ENCODE measurements at places on chromosomes 5 and 9.

DNA sequence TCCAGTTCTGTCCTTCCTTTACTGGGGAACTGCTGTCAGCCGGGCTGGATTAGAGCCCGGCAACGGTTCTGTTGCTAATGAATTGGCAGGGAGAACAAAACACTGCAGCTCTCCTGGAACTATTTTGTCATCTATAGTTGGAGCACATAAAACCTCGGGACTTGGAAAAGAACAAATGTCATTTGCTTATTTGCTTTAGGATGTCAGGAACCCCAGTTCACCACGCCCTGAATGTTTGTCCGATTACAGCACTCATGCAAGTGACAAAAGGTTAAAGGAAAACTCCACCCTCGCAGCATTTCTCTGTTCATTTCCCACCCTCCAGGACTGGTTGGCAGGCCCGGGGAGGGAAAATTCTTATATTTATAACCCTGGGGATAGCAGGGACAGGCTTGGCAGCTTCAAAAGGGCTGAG is 66.4 kb upstream of the PLPP1 start:
- peak; percentile 99 for DNase-seq

- no peak for DNase-seq
Observed at GRCh38 chr5:65762234-65762633, 40.2 kb downstream of the NLN start.

GRCh38 chr5:65061250-65061973 is 292.7 kb downstream of the CWC27 start:
- DNase-seq = no peak

- DNase-seq = no peak
Observed at GRCh38 chr9:106960258-106960657, 97.3 kb downstream of the ZNF462 start.

- DNase-seq = no peak
Observed at GRCh38 chr9:99193466-99193821, 28.3 kb downstream of the ALG2 start.

DNA sequence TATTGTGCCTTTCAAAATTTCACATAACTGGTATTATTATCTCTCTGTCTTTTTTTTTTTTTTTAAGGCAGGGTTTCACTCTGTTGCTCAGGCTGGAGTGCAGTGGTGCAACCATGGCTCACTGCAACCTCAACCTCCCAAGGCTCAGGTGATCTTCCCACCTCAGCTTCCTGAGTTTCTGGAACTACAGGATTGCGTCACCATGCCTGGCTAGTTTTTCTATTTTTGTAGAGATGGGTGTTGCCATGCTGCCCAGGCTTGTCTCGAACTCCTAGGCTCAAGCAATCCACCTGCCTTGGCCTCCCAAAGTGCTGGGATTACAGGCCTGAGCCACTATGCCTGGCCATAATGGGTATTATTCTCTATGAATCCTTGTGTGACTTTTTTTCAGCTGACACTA is 402.3 kb upstream of the SMARCA2 start:
- DNase-seq = no peak

- DNase-seq = no peak
Observed at GRCh38 chr9:129666575-129666974, 1.1 kb downstream of the PRRX2 start.

DNA sequence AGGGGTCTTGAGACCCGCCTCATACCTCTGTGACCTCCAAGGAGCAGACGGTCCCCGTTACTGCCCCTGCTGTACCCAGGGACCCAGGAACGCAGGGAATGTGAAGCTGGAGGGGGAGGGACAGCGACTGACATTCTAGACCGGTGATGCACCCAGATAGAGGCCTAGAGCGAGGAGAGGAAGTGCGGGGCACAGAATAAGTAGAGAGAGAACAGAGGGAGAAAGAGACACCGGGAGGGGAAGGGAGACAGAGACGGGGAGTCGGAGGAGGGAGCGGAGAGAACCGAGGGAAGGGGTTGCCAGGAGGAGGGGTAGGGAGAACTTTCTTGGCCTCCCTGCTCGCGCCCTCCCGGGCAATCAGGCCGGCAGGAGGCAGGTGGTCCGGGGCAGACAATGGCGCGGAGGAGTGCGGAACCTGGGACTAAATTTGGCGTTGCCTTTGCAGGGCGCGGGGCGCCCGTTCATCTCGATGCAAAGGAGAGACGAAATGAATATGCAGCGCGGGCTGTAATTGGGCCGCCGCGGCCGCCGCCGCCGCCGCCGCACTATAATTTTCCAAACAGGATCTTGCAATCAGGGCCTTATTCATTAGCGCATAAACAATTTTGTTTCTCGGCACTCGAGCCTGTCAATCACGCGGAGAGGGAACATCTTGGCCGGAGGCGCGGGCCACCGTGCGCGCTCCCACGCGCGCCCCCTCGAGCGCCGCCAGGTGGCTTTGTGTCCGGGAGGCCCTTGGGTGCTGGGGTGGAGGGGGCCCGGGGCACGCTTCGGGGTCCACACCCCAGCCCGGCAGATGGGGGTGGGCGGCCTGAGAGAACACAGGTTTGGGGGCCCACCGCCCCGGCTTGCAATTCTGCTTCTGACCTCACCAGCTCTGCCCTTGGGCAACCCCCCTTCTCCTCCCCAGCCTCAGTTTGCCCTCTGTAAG is 33.0 kb downstream of the NDUFA8 start:
- peak; percentile 13 for DNase-seq

- DNase-seq = no peak
Observed at GRCh38 chr9:97480749-97481148, 20.7 kb upstream of the TMOD1 start.

DNA sequence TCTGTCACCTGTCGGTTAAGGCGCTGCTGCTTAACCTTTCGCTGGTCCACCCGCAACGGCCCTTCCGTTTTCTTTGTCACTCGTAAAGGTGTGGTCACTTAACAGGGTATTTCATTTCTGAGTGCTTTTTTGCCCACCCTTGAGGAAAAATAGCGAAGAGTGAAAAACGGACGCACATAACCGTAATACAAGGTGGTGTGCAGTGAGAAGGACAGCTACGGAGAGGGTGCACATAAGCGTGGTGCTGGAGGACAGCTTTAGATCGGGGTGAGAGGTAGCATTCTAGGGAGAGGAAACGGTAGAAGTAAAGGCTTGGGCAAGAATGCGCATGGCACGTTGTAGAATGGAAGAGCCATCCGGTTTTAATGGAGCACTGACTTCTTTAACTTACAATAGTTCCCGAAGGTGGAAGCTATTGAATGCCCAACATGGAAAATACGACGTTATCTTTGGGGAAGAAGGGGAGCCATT is 761 bp downstream of the CCT5 start:
- peak; percentile 34 for DNase-seq

DNA sequence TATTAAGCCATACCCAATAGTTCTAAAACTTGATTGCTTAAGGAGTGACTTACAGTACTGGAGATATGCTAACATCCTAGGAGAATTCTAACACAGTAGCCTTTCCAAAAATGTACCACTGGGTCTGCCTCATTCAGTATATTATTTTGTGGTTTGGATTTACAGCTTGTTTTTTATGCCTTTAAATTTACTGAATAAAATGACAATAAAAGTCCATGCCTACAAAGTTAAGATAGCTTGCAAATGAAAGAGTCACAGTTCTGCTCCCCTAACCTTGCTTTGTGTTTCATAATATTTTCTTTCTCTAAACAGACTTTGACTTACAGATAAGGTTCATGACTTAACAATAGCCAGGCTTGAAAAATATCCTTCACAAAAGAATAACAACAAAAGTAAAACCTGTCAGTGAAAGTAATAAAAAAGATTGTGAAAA is 951.1 kb upstream of the NUDT12 start:
- no peak for DNase-seq

- DNase-seq = no peak
Observed at GRCh38 chr5:141223112-141223783, at the start of gene PCDHB14. Gene PCDHB14 (plus strand): TSS chr5:141223343. CDS start chr5:141223506, 163 bp downstream.

GRCh38 chr5:57386958-57387357 is 95.7 kb downstream of the ACTBL2 start:
- DNase-seq = peak; percentile 22

- DNase-seq = no peak
Observed at GRCh38 chr9:113660196-113660595, 196.7 kb downstream of the RGS3 start.

DNA sequence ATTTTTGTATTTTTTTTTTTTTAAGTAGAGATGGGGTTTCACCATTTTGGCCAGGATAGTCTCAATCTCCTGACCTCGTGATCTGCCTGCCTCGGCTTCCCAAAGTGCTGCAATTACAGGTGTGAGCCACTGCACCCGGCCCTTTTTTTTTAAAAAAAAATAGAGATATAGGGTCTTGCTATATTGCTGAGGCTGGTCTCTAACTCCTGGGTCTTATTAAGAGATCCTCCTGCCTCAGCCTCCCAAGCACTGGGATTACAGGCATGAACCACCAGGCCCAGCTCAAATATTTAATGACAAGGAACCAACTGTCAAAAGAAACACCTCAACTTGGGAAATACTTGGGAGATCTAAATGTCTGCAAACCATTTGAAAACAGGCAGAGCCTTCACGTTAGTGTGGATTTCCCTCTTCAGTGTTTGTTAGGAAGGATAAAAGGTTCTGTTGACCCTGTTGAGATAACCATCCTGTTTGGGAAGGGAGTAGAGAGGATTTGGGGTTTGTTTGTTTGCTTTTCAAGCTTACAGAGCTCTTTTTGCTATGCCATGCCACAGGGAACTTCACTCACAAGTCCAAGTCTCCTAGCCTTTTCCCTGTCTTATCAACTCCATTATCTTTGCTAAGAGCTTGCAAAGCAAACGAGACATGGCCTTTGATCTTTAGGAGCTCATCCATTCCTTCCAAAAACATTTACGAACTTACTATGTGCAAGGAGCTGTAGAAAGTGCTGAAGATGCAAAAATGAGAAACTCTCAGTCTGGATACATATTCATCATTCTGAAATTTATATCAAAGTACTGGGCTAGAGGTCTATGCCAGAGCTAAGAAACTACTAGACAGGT is 7.5 kb downstream of the FAXDC2 start:
- no peak for DNase-seq

Data from fibroblast of gingiva (primary cell).